Activated T-cell treated with anti-CD3 and anti-CD28 coated beads, Interleukin-2, amount 50 U/mL, for 4 hours (primary cell): ENCODE measurements at places on chromosomes 2 and 18.

DNA sequence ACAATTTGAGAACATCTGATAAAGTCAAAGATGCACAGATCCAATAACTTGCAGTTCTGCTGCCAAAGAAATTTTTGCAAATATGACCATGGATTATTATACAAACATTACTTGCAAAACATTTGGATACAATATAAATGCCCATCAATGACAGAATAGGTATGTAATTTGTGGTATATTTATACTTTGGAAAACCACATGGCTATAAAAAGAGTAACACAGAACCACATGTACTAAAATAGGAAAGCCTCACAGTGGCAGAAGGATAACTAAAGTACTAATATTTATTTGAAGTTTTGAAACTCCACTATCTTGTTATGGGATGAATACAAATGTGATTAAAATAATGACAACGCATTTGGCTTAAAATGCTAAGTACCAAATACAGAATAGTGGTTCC is 51.8 kb upstream of the DNAJC10 start:
- no peak for DNase-seq

DNA sequence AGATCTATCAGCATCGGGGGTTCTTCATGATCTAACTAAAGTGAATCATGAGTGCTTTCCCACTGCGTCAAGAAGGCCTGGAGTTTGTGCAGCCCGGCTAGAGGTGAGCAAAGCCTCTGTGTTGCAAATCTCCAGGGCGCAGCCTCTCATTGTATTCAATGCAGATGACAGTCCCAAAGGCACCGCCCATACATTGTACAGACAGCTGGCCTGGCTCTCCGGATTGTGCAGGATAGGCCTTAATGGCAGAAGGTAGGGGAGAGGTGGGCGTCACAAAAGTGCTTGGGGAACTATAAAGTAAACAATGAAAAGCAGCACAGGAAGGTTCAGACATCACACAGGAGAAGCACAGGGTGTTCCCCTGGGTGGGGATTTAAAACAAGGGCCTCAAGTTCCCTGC is 907 bp upstream of the GYPC start:
- DNase-seq, result no peak

DNA sequence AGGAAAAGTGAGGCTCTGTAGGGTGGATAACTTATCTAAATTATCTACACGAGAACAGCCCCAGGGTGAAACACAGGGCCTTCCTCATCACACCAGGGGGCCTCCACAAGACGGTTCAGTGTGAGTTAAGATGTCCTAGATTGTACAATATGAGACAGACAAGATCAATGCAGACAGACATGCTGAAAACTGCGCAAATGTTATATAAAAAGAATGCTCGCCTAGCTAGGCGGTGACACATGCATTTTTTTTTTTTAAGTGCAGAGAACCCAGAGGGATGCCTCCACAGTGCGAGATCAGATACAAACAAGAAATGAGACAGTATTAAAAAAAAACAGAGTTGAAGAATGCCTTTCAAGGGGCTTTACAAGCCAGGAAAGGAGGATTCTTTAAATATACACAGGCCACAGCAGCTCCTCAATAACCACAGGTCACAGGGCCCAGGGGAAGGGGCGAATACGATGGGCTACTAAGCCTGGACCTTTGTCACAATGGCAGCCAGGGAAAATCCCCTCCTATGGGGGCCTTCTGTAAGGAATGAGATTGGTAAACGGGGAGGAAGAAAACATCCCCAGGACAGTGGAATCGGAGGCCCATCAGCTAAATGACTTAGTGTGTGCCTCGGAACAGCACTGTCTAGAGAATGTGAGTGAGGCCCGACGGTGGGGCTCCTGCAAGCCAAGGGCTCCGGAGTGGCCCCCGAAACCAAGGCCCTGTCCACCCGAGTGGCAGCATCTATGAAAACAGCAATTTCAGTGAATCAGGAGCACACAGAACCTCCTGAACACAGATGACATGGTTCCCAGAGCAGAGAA is 48.9 kb downstream of the ADCY3 start:
- no peak for DNase-seq

- DNase-seq, result no peak
Measured at GRCh38 chr2:145815933-145816332, 1296.0 kb upstream of the ZEB2 start.

- DNase-seq, result no peak
Measured at GRCh38 chr2:203886661-203887151, 19.1 kb downstream of the CTLA4 start.

- DNase-seq, result no peak
Measured at GRCh38 chr2:9149388-9149660, 57.3 kb upstream of the ASAP2 start.

- DNase-seq, result no peak
Measured at GRCh38 chr2:167332358-167332757, 444.1 kb downstream of the XIRP2 start.

- DNase-seq, result no peak
Measured at GRCh38 chr2:242060212-242060835, 190.8 kb downstream of the RTP5 start.

DNA sequence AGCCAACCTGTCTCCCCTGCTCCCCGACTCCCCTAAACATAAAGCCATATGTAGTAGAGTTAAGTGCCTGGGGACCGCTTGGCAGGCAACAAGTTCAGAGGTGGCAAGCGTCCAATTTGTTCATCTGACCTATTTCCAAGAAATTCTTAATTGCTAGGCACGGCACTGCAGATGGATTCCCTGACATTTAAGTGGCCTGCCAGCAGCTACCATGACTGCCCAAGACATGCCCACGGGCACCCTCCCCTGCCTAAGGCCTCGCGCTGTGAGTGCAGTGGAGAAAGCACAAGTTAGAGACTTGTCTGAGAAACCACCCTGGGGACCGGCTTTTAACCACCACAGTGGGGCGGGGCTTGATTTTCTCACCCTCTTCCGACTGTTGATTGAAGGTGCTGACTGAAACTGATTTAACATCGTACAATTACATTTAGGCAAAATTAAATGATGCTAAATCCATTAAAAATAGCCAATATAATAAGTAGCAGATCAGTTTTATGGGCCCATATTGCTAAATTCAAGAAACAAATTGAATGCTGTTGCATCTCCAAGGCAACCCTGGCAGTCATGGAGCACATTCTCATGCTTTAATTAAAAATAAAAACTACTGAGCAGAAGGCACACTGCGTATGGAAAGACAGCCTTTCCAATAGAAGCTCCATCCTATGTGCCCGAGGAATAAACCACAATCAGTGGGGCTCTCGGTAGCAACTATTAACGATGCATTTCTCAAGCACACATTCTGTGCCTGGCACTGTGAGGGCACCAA is 163.6 kb upstream of the ACAA2 start:
- no peak for DNase-seq

DNA sequence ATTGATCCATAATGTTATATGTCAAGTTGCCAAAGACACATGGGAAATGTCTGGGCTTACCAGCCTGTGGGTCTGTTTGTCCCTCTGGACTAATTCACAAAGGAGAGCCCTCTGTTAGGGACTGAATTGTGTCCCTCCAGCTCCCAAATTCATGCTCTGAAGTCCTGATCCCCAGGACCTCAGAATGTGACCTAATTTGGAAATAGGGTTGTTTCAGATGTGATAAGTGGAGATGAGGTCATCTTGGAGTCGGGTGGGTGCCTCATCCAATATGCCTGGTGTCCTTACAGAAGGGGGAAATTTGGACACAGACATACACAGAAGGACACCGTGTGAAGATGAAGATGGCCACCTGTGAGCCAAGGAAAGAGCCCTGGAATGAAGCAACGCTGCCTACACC is 41.4 kb upstream of the ROCK2 start:
- no peak for DNase-seq

DNA sequence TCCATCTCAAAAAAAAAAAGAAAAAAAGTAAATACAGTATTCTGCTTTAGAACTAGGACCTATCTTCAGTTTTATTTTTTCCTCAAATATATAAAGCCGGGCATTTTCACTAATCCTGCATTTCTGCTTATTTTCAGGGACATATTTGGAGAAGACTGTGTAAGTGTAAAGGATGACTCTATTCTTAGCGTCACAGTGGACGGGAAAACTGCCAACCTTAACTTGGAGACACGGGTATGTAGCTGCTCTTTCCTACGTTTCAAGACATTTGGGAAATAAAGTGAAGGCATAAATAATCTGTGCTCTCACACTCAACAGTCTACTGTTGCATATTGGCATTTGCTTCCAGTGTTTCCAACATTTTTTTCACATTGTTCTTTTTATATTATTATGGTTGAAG is 3.1 kb upstream of the IAH1 start:
- no peak for DNase-seq

DNA sequence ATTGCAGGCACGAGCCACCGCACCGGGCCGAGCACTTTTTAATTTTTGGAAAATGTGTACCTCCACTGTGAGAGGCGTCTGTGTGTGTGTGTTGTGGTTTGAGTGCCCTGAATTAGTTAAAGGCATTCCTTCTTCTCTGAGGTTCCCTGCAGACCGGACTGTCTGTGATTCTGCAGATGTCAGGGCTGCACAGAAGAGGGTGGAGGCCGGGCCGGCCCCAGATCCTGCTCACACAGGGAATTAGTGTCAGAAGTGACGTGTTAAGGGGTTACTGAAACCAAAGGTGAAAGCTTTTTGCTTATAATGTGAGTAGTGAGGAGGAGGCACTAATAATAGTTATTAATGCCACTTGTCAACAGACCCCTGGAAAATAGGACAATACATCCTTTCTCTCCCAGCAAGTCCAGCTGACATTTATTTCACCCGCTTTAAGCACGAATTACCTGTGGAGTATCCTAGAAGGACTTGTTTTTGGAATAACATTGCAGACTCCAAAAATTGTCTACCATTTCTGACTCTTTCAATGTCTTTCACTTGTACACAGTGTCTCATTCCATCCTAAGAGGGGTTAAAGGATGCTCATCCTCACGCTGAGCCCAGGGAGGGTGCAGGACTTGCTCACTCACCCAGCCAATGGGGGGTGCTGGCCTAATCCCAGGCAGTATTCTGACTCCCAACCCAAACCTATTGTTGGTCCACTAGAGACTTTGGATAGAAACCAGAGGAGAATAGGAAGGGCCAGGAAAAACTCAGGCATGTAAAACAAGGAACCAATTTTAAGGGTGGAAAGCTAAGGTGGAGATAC is 16.2 kb downstream of the ARHGAP25 start:
- DNase-seq, result no peak

DNA sequence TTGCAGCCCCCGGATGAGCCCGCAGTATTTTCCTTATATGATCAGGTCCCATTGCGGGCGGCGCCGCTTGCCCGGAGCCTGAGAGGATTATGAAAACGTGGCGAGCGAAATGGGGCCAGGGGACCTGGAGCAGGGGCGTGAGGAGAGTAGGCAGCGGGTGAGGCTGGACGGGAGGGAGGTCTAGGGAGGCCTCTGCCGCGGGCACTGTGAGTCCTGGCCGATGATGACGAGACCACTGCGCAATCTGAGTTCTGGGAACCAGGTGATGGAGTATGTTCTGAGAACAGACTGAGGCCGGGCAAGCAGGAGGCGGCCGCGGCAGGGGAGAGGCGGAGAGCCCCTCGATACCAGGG is 790 bp upstream of the ACAA2 start:
- DNase-seq, result peak; percentile 48

DNA sequence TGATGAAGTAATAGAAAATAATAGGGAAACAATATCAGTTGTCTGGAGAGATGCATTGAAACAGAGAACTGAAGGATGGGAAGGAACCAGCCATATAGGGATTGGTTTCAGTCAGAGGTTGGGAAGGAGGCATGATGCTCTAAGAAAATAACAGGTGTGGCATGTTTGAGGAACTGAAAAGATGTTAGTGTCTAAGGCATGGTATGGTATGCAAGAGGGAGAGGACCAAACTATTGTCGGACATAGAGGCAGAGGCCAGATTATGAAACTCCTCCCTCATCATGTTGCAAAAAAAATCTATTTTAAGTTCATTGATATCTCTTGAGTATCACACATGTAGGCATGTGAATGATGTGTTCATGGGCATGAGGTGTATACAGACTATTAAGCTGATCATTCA is 48.9 kb upstream of the EMILIN2 start:
- DNase-seq, result no peak

DNA sequence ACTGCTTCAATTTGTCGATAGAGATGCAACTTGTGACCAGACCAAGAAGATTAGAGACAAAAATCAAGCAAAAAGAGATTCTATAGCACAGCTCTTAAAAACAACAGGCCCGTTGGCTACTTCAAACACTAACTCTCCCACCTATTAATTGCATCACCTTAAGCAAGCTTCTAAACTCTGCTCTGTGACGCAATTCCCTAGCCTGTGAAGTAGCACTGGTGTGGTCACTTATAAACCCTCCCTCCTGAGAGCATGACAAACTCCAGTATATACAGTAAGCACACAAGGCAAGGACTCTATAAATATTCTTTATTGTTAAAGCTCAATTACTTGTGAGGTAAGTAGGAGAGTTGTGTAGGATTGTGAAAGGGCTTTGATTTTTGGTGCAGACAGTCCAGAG is 72.3 kb downstream of the CMPK2 start:
- DNase-seq, result no peak

GRCh38 chr2:57965961-57966360 is 80.6 kb upstream of the VRK2 start:
- DNase-seq, result no peak

DNA sequence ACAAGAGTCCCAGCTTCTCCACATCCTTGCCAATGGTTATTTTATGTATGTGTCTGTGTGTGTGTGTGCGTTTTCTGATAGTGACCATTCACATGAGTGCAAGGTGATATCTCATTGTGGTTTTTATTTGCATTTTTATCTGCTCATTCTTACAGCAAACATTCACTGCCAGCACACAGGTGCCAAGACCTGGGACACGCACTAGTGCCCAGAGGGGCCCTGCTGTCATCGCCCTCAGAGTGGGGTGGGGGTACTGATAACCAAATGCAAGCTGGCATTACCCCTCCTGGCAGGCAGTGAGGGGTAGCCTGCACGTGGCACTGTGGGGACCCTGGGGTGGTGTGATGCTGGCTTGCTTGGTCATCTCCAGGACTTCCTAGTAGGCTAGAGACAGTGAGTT is 285.4 kb downstream of the LPIN1 start:
- DNase-seq, result no peak

GRCh38 chr2:185583058-185583816 is 155.4 kb upstream of the FSIP2 start:
- DNase-seq, result no peak

DNA sequence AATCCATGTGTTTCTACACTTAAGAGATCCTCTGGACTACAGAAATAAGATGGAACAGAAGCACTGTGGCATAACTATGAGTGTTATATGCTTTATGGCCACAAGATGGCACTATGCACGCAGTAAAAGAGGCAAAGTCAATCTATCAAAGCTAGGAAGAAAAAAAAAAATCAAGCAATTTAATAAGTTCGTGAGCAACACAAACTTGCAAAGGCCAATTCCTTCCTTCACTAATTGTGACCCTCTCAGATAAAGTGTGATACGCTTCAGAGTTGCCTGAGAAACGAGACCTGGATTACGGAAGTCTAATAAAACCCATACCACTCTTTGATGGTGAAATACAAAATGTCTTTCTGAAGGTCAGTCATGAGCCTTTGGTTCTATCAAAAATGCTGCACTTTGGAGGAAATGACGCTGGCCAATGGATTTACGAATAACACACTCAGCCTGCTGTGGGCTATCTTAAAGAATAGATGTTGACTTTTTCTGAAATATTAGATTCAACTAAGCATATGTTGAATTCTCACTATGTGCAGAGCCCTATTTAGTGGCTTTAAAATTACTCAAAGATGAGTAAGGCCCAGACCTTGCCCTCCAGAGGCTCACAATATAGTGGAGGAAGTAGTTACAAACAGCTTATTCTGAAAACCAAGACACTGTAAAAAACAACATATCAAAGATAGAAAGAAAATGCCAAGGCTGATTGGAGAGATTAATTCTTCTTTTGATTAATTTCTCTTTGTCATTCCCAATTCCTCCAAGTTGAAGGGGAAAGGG is 35.5 kb upstream of the TTR start:
- DNase-seq, result peak; percentile 10
